ENCODE measurements at places on chromosomes 1 and 21.

GRCh38 chr1:175901076-175901836 is 157.9 kb upstream of the TNR start:
- DNase-seq: no peak

- no peak for DNase-seq
Measured at GRCh38 chr1:24391882-24392603, 21.5 kb downstream of the STPG1 start.

DNA sequence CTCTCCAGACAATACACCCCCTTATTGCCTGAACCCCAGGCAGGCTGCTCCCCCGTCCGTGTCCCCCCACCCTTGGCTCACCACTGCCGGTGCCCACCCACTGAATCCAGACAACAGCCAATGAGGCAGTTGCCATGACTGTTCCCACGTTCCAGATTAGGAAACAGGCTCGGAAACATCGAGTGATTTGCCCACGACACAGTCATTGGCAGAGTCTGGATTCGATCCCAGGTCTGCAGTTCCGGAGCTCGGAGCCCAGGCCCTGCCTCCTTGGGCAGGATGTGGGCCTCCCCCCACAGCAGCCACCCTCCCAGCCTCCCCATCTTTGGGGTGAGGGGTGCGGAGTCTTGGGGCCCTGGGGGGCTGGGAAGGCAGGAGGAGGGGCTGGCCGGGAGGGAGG is 20.3 kb upstream of the CLSTN1 start:
- no peak for DNase-seq

DNA sequence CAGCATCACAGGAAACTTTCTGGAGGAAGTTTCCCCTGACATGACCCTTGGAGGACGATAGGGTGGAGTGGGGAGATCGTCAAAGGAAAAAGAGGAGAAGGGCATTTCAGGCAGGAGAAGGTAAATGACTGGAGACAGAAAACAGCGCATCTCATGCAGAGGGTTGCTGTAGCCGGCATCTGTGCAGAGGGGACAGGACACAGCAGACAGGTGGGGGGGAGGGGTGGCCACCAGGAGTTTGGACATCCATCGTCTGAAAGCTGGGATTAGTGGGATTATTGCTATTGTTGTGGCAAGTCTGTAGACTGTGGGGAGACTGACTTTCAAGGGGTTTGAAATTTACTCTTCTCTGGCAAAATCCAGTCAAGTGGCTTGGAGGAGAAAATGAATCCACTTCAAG is 463.9 kb downstream of the OMA1 start:
- no peak for DNase-seq

GRCh38 chr1:184407816-184408510 is 21.1 kb downstream of the C1orf21 start:
- no peak for DNase-seq

DNA sequence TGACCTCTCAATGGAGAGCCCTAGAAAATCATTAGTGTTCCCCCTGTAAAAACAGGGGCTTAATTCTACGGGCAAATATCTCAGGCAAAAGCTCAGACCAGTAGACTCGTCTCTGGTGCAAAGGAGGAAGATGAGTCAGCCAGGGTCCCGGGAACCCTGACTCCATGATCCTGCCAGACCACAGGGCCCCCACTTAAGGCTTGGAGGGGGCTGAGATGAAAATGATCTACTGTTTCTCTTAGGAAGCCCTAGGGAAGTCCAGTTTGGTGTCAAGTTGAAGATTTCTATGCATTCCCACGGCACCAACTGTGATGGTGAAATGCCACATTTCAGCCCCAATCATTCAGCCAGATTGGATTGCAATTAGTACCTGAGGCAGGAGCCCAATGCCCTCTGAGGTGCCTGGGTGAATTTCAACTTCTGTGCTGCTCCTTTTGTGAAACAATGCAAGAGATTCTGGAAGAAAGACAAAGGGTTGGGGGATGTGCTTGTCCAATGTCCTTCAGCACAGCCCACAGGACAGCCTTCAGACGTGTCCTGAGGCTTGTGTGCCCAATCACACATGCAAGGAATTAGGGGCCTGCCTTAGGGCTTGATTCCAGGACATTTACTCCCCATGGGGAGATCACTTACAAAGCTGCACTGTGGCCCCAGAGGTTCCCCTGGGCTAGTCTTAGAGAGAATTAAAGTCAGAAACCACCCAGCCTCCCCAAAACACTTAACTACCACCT is 18.1 kb downstream of the NAV1 start:
- DNase-seq: no peak

DNA sequence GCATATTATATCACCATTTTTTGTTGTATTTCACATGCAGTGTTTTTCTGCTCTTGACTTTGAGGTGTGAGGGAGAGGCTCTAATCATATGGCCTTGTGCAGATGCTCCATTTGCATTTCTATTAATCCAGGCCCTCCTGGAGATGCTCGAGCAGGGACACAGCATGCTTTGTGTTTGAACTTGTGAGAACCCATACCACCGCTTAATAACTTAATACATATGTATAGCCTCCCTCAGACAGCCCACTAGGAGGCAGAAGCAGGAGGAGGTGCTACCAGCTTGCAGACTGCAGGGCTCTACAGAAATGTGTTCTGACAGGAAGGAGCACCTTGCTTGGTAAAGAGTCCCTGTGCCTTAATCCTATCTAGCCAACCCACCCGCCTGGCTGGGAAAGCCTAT is 155.2 kb downstream of the BARHL2 start:
- no peak for DNase-seq

GRCh38 chr1:54052431-54052933 is 522 bp downstream of the TMEM59 start:
- DNase-seq: no peak

GRCh38 chr1:231517076-231517475 is 11.4 kb upstream of the TSNAX start:
- no peak for DNase-seq

DNA sequence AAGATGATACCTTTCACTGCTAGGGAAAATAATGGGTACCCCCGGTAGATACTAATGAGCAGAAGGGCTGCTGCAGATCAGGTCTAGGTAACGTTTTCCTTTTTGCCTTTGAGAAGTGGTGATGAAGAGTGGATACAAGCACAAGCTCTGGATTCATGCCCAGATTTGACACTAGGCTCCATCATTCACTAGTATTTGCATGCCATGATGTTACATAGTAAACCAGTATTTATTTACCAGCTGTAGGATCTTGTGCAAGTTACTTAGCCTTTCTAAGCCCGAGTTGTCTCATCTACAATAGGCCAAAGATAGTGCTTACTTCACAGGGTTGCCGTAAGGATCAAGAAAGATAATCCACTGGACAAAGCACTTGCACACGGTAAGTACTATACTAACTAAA is 14.2 kb downstream of the PTPN14 start:
- DNase-seq: no peak

DNA sequence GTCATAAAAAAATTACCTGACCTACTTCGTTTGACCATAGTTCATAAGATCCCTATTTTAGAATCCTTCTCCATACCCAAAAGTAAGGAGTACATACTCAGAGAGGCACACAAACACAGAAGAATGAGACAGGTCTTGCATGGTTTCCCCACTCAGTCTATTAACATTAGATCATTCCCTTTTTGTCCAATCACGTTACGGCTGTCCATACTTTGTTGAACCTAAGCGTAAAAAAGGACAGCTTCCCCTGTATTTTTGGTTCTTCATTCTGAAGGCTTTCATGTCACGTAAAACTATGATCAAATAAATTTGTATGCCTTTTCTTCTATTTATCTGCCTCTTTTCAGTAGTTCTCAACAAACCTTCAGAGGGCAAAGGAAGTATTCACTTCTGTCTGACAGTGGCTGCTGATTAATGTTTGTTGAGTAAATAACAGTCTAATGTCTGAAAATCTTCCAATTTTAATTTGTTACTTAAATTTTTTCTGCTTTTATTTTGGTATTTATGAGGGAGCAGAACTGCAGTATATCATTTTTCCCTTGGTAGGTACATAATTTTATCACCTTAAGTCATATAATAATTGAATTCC is 16.4 kb downstream of the PKN2 start:
- no peak for DNase-seq

DNA sequence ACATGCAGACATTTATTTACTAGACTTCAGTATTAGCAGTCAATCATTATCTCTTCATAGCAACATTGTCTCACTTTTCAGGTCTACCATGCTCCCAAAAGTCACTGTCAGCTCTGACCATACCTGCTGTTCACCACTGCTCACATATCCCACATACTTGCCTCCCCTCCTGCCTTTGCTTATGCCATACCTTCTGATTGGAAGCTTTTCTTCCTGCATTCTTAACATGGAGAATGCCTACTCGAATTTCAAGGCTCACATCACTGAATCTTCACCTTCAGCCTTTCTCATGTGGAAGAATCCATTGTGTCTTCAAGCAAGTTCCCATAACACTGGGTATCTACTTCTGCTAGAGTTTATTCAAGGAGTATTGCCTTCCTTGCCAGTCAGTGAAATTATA is 135.4 kb downstream of the NTNG1 start:
- DNase-seq: no peak

GRCh38 chr1:172455451-172455850 is 11.6 kb upstream of the PIGC start:
- no peak for DNase-seq

- DNase-seq: no peak
Measured at GRCh38 chr1:240998024-240998423, 359.0 kb downstream of the RGS7 start.

DNA sequence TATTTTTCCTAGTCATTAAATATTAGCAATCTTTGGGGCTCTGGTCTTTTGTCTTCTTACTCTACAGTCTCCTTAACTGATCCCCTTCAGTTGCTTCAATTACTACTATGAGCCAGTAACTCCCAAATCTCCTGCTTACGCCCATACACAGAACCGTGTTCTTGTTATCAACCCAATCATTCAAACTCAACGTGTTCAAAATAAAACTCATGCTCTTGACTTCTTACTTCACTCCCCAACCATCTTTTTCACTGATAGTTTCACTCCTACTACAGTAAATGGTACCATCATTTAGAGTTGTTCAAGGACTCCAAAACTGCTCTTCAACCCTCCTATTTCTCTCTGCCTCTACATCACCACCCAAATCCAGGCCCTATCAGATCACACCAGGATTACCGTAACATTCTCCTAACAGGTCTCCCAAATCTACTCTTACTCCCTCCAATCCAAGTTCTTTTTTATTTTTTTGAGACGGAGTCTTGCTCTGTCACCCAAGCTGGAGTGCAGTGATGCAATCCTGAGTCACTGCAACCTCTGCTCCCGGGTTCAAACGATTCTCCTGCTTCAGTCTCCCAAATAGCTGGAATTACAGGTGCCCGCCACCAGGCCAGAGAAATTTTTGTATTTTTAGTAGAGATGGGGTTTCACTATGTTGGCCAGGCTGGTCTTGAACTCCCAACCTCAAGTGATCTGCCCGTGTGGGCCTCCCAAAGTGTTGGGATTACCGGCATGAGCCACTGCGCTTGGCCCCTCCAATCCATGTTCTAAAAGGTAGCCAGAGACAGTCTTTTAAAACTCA is 3.0 kb downstream of the YARS1 start:
- no peak for DNase-seq

- no peak for DNase-seq
Measured at GRCh38 chr21:42845296-42845965, 33.9 kb downstream of the WDR4 start.

DNA sequence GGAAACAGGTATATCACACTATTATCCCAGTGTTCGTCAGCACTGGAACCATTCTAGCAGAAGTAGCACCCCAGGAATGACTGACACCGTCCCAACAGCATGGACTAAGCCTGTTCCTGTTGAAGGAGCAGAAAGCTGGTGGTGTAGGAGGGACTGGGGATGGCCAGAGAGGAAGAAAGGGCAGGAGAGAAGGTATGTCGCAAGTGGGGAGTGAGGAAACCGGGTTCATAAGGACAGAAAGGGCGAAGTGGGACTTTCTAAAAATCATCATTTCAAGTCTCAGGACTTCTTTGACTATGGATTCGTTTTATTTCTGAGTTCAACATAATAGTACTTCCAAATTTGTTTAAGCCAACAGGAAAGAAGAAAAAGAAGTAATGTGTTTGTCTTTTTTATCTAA is 19.7 kb upstream of the MX1 start:
- no peak for DNase-seq

DNA sequence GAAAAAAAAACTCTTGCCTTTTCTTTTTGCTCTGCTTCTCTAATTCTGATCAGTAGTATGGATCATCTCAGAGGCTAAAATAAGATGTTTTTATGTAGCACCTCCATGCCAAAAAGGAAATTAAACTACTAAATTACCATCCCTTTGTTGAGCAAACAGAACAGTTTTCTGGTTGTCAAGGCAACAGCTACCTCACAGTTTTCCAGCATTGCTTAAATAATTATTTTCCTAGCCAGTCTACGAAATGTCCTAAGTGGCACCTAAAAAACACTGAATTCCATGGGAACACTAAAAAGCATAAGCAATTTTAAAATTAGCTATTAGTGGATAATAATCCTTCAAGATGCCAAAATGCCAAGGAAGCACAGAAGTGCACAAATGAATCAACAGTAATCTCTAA is 61.7 kb downstream of the ARID4B start:
- no peak for DNase-seq

DNA sequence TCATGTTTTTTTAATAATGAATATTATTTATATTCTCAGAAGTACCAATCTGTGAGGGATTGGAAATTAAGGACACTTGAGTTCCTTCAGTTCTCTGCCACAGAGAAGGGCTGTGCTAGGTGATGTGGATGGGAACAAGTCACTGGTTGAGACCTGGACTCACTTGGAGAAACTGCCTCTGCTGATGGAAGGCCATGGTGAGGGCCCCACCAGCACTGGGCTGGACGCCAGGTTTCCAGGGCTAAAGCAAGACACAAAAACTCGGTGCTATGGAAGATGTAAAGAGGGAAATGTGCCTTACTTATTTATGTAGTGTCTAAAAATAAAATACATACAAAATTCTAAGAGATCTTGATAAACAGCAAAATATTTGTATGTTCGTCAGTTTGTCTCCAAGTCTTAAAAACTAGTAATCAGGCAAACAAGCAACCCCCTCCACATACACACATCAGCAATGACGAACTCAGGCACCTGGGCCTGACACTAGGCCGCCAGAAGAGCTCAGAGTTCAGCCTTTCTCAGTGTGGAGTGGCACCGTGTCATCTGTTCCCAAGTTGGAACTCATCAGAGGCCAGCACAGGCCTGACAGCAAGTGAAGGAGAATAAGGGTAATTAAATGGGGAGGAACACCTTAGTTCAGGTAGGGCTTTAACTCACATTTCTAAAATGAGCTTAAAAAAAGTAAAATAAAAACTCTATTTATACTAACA is 19.6 kb downstream of the SIPA1L2 start:
- no peak for DNase-seq

GRCh38 chr1:211328866-211329475 is 2.3 kb downstream of the TRAF5 start:
- DNase-seq: no peak

GRCh38 chr1:112904071-112904830 is 51.7 kb downstream of the SLC16A1 start:
- DNase-seq: no peak

- no peak for DNase-seq
Measured at GRCh38 chr1:9600861-9601834, 12.4 kb downstream of the TMEM201 start.

DNA sequence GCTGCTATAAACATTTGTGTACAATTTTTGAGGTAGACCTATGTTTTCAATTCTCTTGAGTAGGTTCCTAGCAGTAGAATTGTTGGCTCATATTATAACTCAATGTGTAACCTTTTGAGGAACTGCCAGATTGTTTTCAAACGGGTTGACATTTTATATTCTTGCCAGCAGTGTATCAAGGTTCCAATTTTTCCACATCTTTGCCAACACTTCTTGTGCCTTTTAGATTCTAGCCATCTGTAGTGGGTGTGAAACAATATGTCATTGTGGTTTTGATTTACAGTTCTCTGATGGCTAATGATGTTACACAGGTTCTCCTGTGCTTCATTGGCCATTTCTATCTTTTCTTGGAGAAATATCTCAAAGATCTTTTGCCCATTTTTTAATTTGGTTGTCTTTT is 36.4 kb downstream of the MAP3K7CL start:
- no peak for DNase-seq

- no peak for DNase-seq
Measured at GRCh38 chr1:27299385-27300271, 22.3 kb upstream of the TMEM222 start.

All from activated gamma-delta T cell (primary cell).